ENCODE measurements at places on chromosomes 16 and 17. TPM values are rescaled to one million over a fixed set of nuclear protein-coding genes. Genes with fewer than 3 reads are reported as not detected.

- H3K36me3 ChIP-seq, result no peaks in the 10 kb centered on the region
- H3K4me1 ChIP-seq, result no peaks in the 10 kb centered on the region
- H3K27me3 ChIP-seq, result no peaks in the 10 kb centered on the region
- no peak overlapping the region for H3K27ac ChIP-seq
- no peak overlapping the region for H3K4me3 ChIP-seq
- no peak for DNase-seq
Measured at GRCh38 chr17:3799181-3799945, 1.6 kb downstream of the ITGAE start.

GRCh38 chr16:84044118-84044488 lies 1.5 kb upstream of the SLC38A8 start:
- H3K4me1 ChIP-seq, result no peaks in the 10 kb centered on the region
- no peak for DNase-seq
- H3K27me3 ChIP-seq, result no peaks in the 10 kb centered on the region
- no peak overlapping the region for H3K4me3 ChIP-seq
- H3K27ac ChIP-seq, result no peak overlapping the region
- peaks cover 4% of the 10 kb centered on the region for H3K36me3 ChIP-seq

DNA sequence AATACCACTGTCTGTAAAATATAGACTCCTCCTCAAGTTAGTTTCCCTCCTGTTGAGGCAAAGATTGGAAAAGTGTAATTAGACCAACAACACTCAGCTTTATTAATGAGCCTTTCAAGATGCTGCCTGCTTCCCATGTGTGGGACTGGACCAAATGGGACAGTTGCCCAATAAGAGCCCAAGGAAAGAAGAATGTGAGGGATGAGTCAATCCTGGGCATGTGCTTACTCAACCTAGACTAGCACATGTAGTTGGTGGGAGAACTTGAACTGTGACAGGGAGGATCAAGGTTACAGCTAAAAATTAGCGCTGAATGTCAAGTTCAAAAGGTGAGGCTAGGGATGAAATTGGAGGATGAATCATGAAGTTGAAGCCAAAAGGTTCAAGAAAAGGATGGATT lies 435.5 kb downstream of the CA10 start:
- no peaks in the 10 kb centered on the region for H3K4me1 ChIP-seq
- no peak for DNase-seq
- H3K27ac ChIP-seq, result no peak overlapping the region
- no peak overlapping the region for H3K4me3 ChIP-seq
- no peaks in the 10 kb centered on the region for H3K27me3 ChIP-seq

DNA sequence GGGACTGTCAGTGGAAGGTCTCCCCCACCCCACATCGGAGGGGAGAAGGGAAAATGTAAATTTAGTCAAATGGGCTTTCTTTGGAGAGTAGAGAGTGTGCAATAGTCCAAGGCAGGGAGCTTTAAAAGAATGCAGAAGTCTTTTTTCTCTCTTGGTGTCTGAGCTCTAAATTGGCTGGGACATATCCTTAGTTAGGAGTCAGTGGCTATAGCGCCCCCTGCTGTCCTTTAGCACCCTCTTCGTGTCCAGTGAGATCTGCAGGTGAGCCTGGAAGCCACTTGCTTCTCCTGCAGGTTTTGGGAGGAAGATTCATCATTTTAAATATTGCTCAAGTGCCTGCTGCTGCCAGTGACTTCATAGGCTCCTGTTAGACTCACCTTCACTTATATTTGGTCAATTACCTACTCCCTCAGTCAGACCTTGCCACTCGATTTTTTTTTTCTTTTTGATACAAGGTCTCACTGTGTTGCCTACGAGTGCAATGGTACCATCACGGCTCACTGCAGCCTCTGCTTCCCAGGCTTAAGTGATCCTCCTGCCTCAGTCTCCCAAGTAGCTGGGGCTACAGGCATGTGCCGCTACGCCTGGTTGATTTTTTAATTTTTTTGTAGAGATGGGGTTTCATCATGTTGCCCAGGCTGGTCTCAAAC lies 174.8 kb downstream of the PRKCB start:
- DNase-seq, result no peak
- H3K4me1 ChIP-seq, result no peaks in the 10 kb centered on the region
- no peaks in the 10 kb centered on the region for H3K36me3 ChIP-seq
- H3K4me3 ChIP-seq, result no peak overlapping the region

- no peak for DNase-seq
- H3K27ac ChIP-seq, result no peak overlapping the region
- H3K4me3 ChIP-seq, result no peak overlapping the region
Measured at GRCh38 chr16:74201576-74201975, 95.0 kb upstream of the PSMD7 start.

- no peaks in the 10 kb centered on the region for H3K36me3 ChIP-seq
- peaks cover 15% of the 10 kb centered on the region for H3K4me1 ChIP-seq
- peak overlapping the region; percentile 98 for H3K27ac ChIP-seq
- DNase-seq, result no peak
Measured at GRCh38 chr17:80413771-80414507, 1.0 kb upstream of the ENDOV start.

GRCh38 chr16:85417156-85417860 lies 195.8 kb upstream of the GSE1 start:
- DNase-seq, result no peak
- H3K27me3 ChIP-seq, result no peaks in the 10 kb centered on the region
- no peak overlapping the region for H3K27ac ChIP-seq

DNA sequence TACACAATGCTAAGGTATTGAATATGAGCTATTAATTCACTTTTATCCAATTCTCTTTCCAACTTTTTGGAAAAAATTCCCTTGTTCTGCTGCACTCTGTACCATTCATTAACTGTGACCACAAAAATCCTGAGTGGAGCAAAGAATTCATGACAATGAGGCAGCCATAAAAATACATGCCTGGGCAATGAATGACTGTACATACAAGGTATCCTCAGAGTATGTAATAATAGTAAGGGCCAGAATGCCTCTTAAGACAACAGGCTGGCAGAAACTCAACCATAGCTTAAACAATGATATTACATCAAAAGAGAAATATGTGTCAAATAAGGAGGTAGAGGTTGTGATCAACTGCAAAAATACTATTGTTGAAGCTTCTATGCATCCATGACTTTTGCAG lies 74.7 kb upstream of the CA10 start:
- no peak overlapping the region for H3K4me3 ChIP-seq
- no peak for DNase-seq

- H3K4me1 ChIP-seq, result peaks cover 15% of the 10 kb centered on the region
- peak; percentile 82 for DNase-seq
- H3K27ac ChIP-seq, result peak overlapping the region; percentile 97
- H3K4me3 ChIP-seq, result peak overlapping the region; percentile 58
Measured at GRCh38 chr17:75876938-75877751, 1.2 kb downstream of the TRIM47 start.

- H3K36me3 ChIP-seq, result no peaks in the 10 kb centered on the region
- peak; percentile 81 for DNase-seq
- H3K4me3 ChIP-seq, result peak within 1 kb of the TSS; percentile 80
- no peaks in the 10 kb centered on the region for H3K4me1 ChIP-seq
- H3K27ac ChIP-seq, result peak within 1 kb of the TSS; percentile 90
Measured at GRCh38 chr17:75896415-75897159, at the start of gene TRIM65. TRIM65 (minus strand) TSS chr17:75896951; CDS start chr17:75896937, 14 bp downstream.

DNA sequence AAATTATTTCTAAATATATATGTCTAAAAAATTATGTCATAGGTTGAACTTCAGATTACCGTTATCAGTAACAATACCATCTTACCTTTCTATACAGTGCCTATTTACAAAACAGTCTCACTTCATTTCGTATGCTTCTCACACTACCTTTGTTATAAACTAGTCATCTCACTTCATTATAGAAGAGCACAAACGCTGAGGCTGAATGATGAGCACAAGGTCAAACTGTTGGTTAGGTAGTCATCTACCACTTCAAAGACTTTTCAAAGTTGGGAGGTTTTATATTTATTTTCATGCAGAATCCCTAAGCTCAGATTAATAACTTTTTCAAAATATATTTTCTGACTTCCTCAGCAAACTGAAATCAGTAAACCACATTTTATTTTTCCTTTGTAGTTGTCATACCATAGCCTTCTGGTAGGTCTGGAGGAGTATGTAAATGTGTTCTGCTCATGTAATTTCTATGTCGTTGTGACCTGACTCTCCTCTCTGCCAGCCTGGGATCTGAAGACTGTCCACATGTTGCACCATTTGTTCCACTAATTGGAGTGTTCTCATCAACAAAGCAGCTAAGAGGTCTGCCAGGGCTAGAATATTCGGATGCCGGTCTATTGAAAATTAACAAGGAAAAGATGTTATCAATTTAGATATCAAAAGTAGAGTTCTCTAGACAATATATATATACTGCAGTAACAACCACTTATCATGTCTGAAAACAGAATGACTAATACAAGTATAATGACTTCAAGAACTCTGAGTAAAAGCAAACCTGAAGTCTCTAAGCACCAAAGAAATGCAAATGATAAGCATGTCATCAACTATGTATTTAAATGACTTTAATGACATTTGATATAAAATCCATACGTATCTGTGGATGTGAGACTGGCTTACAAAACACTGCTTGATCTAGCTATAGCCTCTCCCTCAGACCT lies 73.9 kb downstream of the CEP95 start:
- no peaks in the 10 kb centered on the region for H3K4me1 ChIP-seq
- H3K27me3 ChIP-seq, result no peaks in the 10 kb centered on the region
- DNase-seq, result no peak
- no peak overlapping the region for H3K27ac ChIP-seq
- no peaks in the 10 kb centered on the region for H3K36me3 ChIP-seq

DNA sequence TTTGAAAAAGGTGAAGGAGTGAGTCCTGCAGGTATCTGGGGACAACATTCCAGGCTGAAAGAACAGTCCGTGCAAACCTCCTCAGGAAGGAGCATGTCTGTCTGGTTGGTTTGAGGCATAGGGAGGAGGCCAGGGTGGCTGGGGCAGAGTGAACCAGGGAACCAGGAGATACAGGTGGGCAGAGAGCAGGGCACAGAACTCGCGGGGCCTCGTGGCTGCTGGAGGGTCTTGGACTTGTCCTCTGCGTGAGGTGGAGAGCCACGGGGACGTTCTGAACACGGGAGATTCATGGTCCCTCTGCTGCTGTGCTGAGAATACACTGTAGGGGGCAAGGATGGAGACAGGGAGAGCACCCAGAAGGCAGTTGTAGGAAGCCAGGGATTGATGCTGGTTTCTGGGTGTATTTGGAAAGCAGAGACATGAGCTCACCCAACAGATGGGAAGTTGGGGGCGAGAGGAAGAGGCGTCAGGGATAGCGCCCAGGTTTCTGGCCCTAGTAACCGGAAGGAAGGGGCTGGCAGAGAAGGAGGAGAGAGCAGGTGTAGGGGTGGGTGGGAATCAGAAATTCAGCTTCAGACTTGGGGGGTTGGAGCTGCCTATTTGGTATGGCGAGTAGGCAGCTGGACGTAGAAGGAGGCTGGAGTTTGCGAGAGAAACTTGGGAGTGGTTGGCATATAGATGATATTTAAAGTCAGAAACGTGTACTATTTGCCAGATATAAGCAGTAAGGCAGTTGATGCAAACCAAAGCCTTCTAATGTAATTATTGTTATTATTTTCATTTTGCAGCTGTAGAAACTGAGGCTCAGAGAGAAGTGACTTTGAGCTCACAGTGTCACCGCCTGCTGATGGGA lies at the start of gene CCL17:
TSS of gene CCL17 (plus strand) at position 803 of the 853 bp plus-strand sequence. CDS start 9,166 bp downstream, outside the sequence.
- H3K27ac ChIP-seq, result no peak within 1 kb of the TSS
- no peak within 1 kb of the TSS for H3K4me3 ChIP-seq
- no peak for DNase-seq
- H3K27me3 ChIP-seq, result no peaks in the 10 kb centered on the region

DNA sequence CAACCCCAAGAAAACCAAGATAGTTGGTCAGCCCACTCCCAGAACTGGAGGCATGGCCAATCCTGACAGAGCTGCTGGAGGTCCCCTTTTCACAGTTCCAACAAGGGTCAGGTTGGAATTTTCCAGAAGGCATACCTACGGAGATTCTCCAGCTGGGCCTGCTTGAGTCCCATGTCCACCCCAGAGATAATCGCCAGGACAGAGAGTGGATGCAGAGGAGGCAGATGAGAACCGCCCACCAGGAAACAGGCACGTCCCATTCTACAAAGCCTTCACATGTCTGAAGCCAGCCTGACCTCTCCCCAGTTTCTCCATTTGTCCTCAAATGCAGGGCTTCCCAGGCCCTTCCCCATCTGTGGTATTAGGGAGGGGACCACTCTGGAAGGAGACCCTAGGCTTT lies 47.4 kb upstream of the SMURF2 start:
- H3K36me3 ChIP-seq, result no peaks in the 10 kb centered on the region
- no peak overlapping the region for H3K4me3 ChIP-seq
- no peaks in the 10 kb centered on the region for H3K27me3 ChIP-seq
- no peak overlapping the region for H3K27ac ChIP-seq
- no peaks in the 10 kb centered on the region for H3K4me1 ChIP-seq
- no peak for DNase-seq

DNA sequence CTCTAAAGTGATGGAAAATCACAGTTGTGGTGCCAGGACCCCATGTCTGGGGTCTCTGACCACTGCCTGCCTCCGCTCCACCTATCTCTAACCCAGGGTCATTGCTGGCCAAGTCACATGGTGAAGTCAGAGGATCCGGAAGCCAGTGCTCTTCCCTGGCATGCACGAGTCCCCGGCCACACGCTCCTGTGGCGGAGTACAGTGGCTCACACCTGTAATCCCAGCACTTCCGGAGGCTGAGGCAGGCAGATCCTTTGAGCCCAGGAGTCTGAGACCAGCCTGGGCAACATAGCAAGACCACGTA lies 21.5 kb upstream of the RBFOX3 start:
- H3K27ac ChIP-seq, result no peak overlapping the region
- no peaks in the 10 kb centered on the region for H3K36me3 ChIP-seq
- peaks cover 20% of the 10 kb centered on the region for H3K27me3 ChIP-seq
- peak; percentile 27 for DNase-seq

GRCh38 chr17:45718791-45719190 lies 65.3 kb upstream of the CRHR1 start:
- no peaks in the 10 kb centered on the region for H3K4me1 ChIP-seq
- peaks cover 3% of the 10 kb centered on the region for H3K27me3 ChIP-seq
- no peak overlapping the region for H3K27ac ChIP-seq
- DNase-seq, result no peak
- H3K36me3 ChIP-seq, result no peaks in the 10 kb centered on the region
- H3K4me3 ChIP-seq, result no peak overlapping the region

DNA sequence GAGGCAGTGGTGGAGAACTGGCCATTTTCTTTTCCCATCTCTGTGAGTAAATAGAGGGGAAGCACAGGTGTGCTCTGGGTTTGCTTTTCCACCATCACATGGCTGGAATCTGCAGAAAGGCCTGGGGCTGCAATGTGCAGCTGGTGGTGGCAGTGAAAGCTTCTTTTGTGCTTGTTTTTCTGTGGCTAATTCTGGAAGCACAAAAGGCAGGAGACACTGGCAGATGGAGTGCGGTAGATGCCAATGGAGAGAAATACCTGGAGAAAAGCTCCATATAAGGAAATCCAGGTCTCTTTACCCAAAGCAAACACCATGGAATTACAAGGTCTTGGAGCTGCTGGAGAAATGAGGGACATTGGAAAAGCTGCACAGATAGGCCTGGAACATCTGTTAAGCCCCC lies 146.9 kb downstream of the HAPSTR1 start:
- H3K27me3 ChIP-seq, result no peaks in the 10 kb centered on the region
- H3K27ac ChIP-seq, result no peak overlapping the region
- DNase-seq, result peak; percentile 23
- H3K4me1 ChIP-seq, result no peaks in the 10 kb centered on the region

The GID4 gene
- total RNA-seq, result 12.1 TPM

The AIPL1 gene
- not detected for total RNA-seq

The PSME3IP1 gene
- total RNA-seq, result 64.8 TPM

The MRPL45 gene
- total RNA-seq, result 27.9 TPM

The RDM1 gene
- total RNA-seq, result not detected

The FUS gene
- 78.3 TPM for total RNA-seq
